GM23338 (cell line): ENCODE measurements at places on chromosomes 6 and 20. TPM values are rescaled to one million over a fixed set of nuclear protein-coding genes. Genes with fewer than 3 reads are reported as not detected.

DNA sequence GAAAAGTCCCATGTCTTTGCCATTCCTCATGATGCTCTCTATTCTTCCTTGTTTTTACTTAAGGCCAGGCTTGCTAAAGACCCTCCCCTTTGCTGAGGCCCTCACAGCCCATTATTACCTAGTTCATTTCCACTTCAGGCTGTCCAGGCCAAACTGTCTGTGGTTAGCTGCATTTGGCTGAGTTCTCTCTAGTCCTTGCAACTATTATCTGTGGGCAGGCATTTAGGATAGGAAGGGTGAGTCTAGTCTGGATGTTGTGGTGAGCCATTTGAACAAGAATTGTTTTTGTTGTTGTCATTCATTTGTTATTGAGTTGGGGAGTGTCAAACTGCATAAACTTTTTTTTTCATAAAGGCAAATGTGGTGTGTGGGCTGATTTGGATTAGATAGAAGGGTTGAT lies 182.4 kb downstream of the CD109 start:
- DNase-seq: no peak

GRCh38 chr20:44692932-44693480 lies 22.2 kb upstream of the CCN5 start:
- DNase-seq: no peak

DNA sequence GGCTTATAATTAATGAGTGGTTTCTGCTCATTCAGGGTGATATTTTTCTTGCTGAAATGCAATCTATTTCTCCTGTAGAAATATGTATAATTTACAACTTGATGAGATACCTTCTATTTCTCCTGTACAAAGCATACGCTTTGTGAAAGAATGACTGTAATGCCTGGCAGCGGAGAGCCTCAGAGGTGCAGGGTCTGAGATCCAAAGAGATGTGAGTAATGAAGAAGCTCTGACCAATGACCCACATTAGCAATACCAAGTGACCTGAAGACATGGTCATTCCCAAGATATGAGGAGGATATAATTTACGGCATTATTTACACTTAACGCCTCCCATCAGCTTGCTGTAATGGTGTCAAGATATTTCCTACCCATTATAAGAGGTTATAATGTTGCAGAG lies 98.4 kb upstream of the RAB32 start:
- DNase-seq: no peak

DNA sequence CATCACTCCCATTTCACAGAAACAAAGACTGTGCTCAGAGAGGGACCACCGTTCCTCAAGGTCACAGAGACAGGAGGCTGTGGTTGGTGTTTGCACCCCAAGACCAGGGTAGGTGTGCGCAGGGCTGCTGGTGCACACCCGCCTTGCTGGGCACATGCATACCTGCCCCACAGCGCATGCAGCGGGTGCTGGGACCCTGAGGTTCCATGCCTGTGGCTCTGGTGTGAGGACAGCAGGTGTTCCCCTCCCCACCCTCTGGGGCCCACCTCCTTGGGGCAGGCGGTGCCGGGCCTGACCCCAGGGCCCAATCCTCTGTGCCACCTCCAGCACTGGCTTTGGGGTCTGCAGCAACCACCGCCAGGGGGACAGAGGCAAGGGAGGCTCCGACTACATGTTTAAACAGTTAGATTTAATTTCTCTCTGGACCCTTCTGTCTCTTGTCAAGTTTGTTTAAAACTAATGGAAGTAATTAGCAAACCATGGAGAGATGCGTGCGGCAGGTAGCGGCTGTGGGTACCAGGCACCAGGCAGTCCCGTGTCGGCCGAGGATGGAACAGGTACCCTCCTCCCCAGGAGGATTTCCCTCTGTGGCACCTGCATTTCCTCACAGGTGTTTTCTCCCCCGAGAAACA lies 327.8 kb downstream of the TAF4 start:
- DNase-seq: no peak

The COL20A1 gene
- total RNA-seq: 0.28 and 0.43 TPM in 2 replicates

The CGAS gene
- 12.7 and 14.8 TPM in 2 replicates for total RNA-seq

The LHFPL5 gene
- total RNA-seq: not detected in 2 replicates

The MRPL14 gene
- 62.6 and 70.0 TPM in 2 replicates for total RNA-seq

The SLC22A7 gene
- total RNA-seq: not detected in 2 replicates
